ENCODE measurements at places on chromosomes 12 and 14.

DNA sequence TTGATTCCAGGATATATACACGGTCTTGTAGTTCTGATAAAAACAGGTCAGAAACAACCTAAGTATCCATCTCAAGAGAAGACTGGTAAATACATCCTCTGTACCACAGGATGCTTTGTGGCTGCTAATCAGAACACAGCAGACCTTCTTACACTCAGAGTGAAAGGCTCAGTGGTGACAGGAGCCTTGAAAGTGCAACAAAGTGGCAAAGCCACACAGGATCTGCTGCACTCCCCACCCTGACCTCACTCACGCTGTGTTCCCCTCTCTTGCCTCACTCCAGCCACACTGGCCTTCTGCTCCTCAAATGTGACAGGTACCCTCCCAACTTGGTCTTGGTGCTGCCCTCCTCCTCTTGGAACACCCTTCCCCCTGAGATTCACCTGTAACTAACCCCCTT lies 98.1 kb upstream of the GRIP1 start:
- DNase-seq: peak; percentile 3

DNA sequence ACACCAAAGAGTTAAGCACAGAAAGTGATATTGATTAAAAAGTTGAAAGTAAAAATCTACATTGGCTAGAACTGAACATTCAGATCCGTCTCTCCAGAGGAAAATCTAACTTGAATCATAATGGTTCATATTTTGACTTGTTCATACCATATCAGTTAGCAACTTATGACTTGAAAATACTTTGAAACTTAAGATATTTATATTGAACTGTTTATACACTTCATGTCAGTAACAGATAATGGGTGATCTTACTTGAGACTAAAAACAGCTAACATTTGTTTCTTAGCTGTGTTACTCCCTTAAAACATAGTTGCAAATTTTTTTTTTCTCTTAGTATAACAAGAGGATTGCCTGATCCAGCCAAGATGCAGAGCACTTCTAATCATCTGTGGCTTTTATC lies 3.6 kb downstream of the TBK1 start:
- DNase-seq: no peak

GRCh38 chr12:67957383-67957782 lies 31.9 kb upstream of the IFNG-AS1 start:
- DNase-seq: no peak

DNA sequence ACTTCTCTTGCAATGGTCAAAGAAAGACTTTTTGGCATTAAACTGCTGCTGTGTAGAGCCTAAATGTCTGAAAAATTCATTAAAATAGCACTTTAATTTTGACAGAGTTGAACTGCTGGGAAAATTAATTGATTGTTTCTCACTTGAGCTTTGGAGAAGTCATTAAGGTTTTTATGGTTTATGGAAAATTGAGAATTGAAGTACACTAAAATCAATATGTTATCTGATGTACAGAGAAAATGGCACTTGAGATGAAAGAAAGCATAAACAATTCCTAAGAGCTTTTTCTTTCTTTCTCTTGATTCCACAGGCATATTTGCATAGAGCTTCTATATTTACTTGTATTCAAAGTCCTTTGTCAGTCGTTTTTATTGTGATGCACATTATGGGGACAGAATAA lies 188.5 kb upstream of the CAND1 start:
- DNase-seq: no peak

DNA sequence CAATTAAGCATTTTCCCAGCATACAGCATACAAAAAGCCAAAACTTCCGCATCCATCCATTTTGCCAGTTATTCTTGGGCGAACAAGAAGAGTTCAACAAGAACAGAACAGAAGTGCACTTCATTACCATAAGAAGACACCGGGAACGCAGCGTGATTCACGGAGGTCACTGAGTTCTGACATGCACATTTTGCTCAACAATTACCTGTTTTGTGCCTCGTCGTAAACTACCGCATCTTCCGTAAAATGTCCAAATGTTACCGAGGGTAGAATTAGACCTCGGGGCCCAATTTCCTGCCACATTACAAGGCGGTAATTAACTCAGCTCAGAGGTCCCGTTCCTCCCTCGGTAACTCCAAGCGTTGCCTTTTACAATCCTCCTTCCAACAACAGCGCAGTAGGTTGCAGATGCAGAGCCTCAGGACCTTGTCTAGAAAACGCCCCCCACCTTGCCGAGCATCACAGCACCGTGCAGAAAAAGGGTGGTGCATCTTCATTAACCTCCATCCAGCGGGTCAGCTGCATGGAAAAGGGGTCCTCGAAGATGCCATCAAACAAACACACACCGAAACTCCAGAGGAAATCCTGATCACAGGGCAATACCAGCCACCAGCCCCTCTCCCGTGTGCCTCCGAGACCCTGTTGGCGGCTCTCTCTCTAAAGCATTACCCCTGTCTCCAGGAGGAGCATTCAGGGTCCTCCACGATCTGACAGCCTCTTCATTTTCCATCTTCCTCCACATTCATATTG lies 125.2 kb downstream of the BCL11B start:
- no peak for DNase-seq

DNA sequence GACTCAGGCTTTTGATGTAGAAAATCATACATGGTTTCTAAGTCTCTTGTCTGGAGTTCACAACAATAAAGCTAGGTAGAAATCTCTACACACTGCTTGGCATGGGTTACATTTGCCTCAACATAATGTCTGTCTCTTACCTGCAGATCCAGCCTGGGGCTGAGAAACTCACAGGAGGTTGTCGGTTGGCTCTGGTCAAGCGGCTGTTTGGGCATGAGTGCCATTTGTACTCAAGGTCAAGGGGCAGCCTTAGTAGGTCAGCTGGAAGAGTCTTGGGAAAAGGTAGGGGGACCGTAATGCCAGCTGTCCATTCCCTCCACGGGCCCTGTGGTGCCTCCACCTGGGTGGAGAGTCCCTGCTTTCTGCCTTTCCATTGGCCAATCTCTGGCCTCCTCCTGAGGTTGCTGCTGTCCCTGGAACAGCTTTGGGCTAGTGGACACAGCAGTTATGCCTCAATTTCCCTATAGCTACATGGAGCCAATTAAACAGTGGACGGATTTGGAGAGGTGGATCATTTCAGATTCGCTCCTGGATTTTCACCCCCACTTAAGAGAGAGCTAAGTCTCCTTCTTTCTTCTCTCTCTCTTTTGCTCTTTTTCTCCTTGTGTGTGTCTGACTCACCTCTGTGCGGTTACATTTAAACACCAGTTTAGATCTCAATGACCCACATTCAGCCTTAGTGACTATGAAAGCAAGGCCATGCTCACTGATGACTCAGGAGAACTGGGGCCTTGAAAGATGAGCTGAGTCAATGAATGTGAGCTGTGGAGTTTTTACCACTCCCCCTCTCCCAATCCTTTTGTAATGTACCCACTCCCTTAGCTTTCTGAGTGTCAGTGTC lies 132.8 kb upstream of the HIF1A start:
- no peak for DNase-seq

DNA sequence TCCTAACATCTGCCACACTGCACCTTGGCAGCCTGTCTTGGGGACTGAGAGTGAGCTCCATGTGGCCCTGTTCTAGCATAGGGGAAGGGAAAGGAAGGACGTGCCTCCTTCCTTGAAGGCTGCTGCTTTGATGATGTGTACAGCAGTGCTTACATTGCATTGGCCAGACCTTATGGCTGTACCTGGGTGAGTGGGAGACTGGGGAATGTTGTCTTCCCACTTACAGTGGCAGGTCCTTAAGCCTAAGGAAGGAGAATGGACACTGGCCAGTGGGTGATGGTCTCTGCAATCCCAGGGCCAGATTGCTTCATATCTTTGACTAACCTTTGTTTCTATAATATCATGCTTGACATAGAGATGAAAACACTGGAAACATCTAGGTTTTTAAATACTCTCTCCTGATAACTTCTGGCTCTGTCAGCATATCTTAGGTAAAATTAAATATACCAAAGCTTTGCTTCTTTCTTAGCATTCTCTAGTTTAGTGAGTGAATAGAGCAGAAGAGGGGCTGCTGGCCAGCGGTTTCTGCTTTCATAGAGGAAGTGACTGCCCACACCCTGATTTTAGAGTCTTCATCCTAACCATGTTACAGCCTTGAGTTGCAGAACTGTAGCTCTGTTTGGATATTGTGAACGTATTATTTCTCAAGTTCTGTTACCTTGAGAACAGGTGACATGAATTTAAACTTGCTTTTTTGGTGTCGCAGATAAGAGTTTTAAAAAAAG lies 27.2 kb downstream of the KLC1 start:
- DNase-seq: no peak

DNA sequence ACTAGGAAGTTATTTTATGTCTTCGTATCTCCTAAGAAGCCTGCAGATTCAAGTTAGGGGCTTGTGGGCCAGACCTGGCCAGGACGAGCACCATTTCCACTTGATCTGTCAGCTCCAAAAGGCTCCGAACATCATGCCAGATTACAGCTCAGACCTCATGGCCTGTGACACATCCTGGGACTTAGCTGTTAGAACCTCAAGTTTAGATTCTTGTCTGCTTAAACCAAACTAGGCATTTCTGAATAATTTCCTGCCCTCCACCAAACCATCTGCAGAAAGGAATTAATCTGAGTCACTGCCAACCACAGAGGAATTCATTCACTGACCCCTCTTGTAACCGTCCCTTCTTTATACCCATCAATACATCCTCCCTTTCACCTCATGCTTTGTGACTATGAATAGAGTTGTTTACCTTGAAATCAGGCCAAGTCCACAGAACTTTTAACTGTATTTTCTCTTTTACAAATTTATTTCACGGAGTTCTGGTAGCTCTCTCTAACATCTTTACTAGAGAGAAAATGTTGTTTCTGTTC lies 120.3 kb downstream of the FBXL14 start:
- DNase-seq: no peak

Data from effector CD8-positive, alpha-beta T cell (primary cell).